NCI-H1105 treated with DMSO at 0.1 percent for 48 hours (cell line): ENCODE measurements at places on chromosomes 5 and 9.

DNA sequence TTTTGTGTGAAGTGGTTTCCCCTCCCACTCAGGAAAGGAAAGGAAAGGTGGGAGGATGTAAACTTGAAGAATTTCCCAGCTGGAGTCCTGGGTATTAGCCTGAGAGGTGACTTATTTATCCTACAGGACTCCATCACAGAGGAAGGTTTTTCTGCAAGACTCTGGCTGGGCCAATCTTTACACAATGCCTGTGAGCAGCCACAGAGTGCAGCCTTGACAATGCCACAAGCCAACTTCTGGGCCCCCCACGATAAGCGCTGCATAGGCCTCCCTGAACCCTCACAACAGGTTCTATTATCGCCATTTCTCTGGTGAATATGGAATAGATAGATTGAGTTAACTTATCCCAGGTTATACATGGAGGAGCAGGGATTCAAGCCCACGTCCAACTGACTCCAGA is 12.4 kb downstream of the TTC39B start:
- no peak for DNase-seq

- DNase-seq, result no peak
Measured at GRCh38 chr5:135013445-135013844, 20.6 kb downstream of the PITX1 start.

DNA sequence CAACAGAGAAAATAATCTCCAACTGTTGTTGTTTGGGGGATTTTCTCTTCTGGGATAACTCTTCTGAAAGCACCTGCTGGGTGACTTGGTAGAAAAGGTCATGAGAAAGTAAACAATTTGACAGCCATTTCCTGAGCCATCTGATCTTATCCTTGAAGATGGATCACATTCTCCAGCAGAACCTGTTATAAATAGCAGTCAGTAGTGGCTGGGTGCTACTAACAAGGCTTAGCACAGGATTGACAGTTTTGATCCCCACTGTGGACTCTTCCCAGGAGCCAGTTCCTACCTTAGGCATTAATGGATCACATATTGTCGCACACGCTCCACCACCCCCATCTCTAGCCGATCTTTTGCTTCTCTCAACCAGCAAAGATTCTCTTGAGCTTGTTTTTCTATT is 220.2 kb downstream of the PLK2 start:
- no peak for DNase-seq

- DNase-seq, result no peak
Measured at GRCh38 chr9:14043483-14043882, 270.5 kb downstream of the NFIB start.

- no peak for DNase-seq
Measured at GRCh38 chr5:17878541-17878940, 244.3 kb downstream of the TAF11L14 start.
